Stomach (tissue), 19 donors: ENCODE measurements at places on chromosomes 2 and 18.

- no peak for DNase-seq
These were observed 21.0 kb downstream of the TMEM200C start for GRCh38 chr18:5874336-5874735.

- no peak for DNase-seq
These were observed 196.3 kb downstream of the PDE1A start for GRCh38 chr2:182230561-182230960.

DNA sequence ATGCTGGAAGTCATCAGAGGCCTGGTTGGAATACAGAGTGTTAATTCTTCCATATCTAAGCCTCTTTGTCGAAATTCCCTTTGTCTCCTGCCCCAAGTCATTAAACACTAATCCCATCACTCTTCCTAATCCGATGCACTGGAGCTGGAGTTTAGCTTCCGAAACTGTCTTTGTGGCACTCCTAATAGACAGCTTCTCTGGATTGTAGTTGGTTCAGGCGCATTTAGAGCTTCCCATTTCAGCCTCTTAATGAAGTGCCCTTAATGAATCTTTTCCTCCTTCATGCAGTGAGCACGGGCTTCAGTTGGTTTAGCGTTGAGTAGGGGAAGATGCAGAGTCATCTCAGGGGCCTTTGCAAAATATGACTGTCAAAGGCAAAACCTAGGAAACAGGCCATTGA, 72.2 kb upstream of the MEIS1 start:
- no peak for DNase-seq

GRCh38 chr2:65417509-65418085, 14.8 kb downstream of the SPRED2 start:
- no peak for DNase-seq

- DNase-seq = no peak
These were observed 47.0 kb upstream of the FOSL2 start for GRCh38 chr2:28345619-28346018.

DNA sequence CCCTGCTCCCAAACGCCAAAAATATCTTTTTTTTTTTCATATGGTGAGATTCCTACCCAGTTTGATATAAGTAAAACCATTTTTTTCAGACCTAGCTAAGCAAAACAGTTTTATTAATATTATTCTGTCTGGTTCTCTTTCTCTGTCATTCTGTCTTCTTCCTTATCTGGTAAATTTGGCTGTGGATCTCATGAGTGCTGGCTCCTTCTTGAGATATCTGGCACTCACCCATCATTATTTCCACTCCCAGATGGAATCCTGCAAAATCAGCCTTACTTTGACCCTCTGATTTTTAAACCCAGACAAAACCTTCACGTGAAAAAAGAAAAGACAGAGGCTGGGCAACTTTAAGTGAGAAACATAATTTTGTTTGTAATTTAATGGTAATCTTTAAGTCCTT, 373.6 kb downstream of the NYAP2 start:
- DNase-seq = peak; percentile 15

DNA sequence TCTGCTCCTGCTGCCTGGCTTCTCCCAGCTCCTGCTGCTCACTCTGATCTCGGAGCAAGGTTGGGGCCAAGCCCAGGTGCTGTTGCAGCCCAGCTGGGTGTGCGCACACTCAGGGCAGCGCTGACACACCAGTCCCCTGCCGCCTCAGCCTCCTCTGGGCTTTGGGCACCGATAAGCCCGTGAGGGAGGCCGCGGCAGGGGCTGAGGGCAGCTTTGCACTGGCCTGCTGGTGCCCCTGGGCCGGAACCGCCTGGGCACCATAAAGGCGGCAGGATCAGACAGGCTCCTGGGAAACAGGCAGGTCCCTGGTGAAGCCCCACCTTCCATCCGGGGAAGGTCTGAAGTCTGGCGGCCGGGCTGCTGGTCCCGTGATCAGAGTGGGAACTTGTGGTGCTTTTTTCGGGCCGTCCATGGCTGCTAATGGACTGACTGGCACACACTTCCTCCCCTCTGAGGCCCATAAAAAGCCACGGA, 14.1 kb upstream of the EML6 start:
- peak; percentile 76 for DNase-seq

DNA sequence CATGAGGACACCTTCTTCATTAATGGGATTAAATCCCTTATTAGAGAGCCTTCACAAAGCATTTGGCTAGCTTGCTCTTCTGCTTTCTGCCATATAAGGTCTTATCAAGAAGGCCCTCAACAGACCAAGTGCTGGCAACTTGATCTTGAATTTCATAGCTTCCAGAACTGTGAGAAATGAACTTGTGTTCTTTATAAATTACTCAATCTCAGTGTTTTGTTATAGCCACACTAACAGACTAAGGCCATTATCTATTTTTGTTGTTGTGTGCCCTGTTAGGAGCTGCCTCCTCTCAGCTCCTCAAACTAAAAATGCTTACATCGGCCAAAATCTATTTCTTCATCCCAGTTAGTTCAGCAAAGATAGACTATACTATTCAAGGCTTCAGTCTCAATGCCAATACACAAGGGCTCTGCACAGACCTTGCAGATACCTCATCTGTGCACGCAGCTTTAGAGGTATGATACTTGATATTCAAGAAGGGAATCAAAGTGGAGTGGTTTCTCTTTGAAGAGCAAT, 182.9 kb downstream of the GPD2 start:
- no peak for DNase-seq

DNA sequence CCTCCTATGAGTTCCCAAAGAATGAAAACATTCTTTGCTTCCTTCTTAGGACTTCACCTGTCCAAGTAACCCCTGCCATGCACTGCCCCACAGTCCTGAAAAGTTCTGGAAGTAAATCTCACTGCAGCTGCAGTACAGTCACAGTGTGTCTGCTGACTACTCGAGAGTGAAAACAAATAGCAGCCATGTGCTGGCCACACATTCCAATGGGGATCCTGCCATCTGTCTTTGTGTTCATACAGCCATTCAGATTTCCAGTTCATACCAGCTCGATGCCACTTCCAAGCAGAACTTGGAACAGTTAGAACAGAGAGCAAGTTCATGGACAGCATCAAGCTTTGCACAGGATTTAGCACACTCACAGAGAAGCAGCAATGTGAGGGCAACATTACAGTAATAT, 629.9 kb upstream of the ACVR2A start:
- peak; percentile 8 for DNase-seq

DNA sequence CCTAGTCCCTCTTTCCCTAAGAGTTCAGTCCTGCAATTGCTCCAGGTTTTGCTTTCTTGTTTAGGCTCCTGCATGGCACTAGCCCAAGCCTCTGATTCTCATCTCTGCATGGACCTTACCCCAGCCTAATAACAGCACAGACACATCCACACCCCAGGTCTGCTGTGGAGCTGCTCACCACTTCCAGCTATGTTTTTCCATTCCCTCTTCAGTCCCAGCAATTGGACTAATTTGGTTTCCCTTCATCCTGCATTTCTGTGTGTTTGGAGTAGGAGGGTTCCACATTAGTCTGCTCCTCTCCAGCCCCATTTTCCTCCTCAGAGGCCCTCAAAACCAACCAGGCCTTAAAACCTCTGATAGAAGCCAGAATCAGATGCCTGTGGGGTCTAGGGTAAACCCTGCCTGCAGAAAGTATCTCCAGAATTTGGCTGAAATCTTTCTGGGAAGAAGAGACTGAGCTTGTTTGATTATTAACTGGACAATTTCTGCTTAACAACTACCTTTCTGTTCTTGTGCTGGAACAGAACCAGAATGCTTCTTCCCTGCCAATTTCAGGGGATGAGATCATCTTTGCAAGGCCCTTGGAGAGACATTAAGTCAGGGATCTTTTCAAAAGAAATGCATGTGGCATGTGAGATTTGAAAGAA, 95.9 kb downstream of the GFPT1 start:
- no peak for DNase-seq

- no peak for DNase-seq
These were observed 263.2 kb downstream of the LTBP1 start for GRCh38 chr2:33209976-33210375.

GRCh38 chr2:159410276-159410675, 123.8 kb upstream of the WDSUB1 start:
- no peak for DNase-seq

DNA sequence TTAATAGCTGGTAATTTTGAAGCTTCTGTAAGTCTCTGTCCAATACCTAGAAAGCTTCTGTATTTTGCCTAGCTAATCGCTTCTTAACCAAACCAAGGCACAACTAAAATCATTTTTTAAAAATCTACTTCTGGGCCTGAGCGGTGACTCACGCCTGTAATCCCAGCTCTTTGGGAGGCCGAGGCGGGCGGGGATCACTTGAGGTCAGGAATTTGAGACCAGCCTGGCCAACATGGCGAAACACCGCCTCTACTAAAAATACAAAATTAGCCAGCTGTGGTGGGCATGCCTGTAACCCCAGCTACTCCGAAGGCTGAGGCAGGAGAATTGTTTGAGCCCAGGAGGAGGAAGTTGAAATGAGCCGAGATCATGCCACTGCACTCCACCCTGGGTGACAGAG, 148.6 kb upstream of the FIGN start:
- DNase-seq = no peak

DNA sequence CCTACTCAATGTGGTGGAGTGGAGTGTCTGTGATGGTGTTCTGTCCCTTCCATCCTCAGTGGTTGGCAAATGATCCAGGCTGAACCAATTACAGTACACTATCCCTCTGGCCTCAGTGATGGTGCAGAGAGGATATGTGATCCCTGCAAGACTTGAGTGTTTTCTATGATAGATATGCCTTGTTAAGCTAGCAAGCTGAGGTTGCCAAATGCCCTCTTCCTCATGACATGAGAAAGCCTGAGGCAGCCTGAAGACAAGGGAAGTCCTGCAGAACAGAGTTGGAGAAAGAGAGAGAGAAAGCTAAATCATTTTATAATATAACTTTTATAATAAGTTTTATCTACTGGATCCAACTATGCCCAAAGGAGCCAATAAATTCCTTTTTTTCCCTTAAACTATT, 41.6 kb upstream of the GORASP2 start:
- DNase-seq = no peak

DNA sequence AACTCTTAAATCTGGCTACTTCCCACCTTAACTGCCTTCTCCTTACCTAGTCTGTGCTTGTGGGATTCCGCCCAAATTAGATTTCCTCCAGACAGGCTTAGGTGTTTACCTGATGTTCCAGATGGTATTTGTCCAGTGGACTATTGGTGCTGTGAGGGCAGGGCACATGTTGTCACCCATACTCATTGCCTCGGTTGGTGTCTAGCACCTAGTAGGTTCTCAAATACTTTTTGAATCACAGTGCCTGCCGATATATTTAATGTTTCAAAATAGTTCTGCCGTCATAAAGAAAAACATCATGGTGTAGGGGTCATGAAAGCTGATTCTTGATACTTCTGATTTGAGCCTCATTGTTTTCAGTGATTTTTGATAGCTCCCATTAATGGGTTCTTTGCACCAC, 1.1 kb downstream of the SEPTIN2 start:
- DNase-seq = no peak

DNA sequence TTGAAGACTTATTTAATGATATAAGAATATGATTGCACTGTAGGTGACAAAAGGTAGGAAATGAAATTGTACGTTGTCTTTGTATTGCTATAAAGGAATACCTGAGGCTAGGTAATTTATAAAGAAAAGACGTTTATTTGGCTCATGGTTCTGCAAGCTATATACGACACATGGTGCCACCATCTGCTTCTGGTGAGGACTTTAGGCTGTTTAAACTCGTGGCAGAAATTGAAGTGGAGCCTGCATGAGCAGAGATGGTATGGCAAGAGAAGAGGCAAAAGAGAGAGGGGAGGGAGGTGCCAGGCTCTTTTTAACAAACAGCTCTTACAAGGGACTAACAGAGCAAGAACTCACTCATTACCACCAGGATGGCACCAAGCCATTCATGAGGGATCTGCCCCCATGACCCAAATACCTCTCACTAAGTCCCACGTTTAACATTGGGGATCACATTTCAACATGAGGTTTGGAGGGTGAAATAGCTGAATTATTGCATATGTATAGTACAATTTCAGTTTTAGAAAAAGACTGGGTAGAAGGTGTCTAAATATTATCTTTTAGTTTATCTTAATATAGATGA, 86.8 kb downstream of the GULP1 start:
- no peak for DNase-seq

DNA sequence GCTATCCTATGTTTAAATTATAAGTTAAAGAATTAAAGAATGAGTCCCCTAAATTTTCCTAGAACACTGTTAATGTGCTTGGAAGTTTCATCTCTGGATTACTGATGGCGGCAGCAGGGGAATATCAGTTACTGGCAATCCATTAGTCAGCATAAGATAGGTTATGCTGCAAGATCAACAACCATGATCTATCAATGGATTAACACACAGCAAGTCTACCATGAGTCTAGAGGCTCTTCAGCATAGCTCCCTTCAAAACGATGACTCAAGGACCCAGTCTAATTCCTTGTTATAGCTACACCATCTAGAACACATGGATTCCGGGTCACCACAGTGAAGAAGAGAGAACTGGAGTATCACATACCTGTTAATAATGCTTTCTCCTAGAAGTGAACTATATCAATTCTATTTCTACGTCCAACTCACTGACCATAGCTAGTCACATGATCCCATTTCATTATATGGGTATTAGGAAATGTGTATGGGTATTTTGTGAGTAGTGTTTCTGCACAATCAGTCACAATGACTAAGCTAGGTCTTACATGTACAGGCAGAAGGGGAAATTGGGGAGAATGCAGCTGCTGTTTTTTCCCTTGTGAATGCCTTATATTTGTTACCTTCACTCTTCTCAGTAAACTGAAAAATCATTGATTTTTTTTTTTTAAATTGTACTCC, 108.3 kb upstream of the MAPRE2 start:
- no peak for DNase-seq

GRCh38 chr2:54613386-54613785, 110.1 kb upstream of the EML6 start:
- DNase-seq = no peak

GRCh38 chr2:240959941-240960308, 38.5 kb upstream of the SNED1 start:
- no peak for DNase-seq

DNA sequence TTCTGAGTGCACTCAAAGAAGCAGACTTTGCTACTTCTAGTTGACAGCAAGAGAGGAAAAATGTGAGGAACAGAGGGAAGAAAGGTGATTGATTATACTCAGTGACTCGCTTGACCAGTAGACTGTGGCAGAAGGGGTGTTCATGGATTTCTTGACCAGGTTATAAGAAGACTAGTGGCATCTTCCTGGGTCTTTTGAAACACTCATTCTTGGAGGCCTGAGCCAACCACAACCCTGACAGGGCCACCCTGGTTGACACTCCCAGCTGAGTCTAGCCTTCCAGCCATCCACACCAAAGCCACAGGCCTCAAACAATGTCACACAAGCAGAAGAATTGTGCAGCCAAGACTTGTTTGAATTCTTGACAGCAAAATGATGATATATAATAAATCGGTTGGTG, 366.3 kb downstream of the SS18 start:
- DNase-seq = no peak
